ENCODE measurements at places on chromosomes 13 and 19.

- DNase-seq = no peak
Measured at GRCh38 chr19:32234663-32235217, 110.7 kb upstream of the ZNF507 start.

GRCh38 chr13:94312511-94313216 lies 166.8 kb downstream of the DCT start:
- DNase-seq = no peak

- DNase-seq = peak; percentile 87
Measured at GRCh38 chr13:31035185-31035965, 102.9 kb downstream of the TEX26 start.

GRCh38 chr19:42313096-42313839 lies at the start of gene TMEM145:
TMEM145 (plus strand) TSS chr19:42313309; CDS start chr19:42313377, 68 bp downstream.
- peak; percentile 98 for DNase-seq

GRCh38 chr13:31159306-31159705 lies 2.4 kb downstream of the HSPH1 start:
- peak; percentile 44 for DNase-seq

DNA sequence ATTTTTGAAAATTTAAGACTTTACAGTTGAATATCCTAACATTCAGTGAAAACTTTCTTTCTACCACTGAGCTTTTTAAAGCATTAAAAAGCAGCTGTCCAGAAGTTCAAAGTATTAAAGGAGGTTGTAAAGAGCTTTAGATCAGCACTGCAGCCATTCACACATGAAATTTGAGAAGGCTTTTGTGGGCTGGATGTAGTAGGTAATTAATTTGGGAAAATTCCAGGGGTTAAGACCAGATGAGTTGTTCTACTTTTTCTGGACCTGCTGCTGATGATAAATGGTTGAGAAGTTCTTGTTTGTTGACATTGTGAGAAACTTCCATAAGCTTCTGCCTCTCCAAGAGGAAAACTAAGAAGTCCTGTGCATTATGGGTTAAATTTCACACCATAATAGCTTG lies 1779.6 kb upstream of the PRR20A start:
- no peak for DNase-seq

DNA sequence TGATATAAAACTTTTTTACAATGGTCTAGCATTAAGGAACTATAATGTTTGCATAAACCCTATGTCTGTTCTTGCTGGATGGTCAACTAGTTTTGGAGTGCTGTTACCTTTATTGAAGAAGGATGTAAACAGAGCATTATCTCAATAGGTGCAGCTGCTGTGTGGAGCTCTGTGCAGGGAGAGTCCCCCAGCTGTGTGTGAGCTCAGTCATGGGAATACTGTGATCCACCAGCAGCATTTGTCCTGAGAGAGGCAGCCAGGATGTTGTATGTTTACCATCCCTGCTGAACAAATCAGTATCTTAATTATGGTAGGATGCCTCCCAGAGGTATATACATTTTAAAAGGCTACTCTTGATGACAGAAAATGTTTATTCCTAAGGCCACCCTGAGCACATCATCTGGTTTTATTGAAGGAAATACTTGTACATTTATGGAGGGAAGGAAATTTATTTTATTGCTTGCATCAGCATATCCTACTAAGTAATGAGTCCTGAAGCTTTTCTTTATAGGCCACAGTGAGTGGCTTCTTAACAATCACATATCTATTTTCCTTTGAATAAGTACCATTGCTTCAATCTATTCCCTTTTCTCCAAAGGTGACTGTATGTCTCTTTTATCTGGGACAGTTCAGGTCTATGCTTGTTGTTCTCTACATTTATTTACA lies 11.7 kb downstream of the RAP2A start:
- DNase-seq = no peak

DNA sequence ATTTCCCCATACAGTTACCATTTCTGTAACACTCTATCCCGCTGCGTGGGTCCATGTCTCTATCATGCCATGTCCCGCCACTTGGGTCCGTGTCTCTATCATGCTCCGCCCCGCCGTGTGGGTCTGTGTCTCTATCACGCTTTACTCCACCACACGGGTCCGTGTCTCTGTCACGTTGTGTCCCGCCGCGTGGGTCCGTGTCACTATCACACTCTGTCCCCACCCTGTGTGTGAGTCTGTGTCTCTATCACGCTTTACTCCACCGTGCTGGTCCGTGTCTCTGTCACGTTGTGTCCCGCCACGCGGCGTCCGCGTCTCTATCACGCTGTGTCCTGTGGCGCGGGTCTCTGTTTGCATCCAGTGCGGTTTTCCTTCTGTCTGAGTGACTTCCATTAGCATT lies 11.6 kb downstream of the ADPRHL1 start:
- peak; percentile 4 for DNase-seq

- peak; percentile 96 for DNase-seq
Measured at GRCh38 chr19:7533281-7533885, 2.1 kb upstream of the PNPLA6 start.

GRCh38 chr13:92136449-92137155 lies 738.2 kb downstream of the GPC5 start:
- no peak for DNase-seq

DNA sequence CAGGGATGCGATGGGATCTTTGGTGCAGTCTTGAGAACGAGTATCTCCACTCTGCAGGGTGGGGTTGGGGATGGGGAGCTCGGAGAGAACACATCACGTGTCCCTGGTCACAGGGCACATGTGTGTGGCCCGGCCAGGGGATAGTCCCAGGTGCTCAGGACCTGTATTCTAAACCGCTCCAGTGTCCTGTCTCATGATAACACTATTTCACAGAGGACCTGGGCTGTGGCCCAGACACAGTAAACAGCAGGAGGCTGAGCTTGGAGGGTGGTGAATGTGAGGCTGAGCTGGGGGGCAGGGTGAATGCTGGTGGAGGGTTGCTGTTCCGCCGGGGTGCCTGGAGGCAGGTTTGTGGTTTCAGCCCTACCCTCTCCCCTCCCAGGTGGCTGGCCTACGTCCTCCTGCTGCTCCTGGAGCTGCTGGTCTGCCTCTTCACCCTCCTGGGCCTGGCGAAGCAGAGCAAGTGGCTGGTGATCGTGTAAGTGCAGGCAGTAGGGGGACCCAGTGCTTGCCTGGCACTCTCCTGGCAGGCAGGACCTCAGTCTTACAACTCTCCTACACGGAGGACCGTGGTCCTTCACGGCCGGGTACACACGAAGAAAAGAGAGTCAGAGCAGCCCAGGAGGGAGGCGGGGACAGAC lies 11.1 kb downstream of the TTYH1 start:
- peak; percentile 85 for DNase-seq

- DNase-seq = peak; percentile 13
Measured at GRCh38 chr19:11408591-11408990, 10.5 kb downstream of the RGL3 start.

DNA sequence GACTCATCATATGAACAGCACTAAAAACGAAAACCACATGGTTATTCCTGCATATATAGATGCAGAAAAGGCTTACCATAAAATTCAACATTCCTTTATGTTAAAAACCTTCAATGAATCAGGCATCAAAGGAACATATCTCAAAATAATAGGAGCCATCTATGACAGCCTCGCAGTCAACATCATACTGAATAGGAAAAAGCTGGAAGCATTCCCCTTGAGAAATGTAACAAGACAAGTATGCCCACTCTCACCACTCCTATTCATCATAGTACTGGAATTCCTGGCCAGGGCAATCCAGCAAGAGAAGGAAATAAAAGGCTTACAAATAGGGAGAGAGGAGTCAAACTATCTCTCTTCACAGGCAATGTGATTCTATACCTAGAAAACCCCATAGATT lies 179.6 kb upstream of the HTR2A start:
- no peak for DNase-seq

DNA sequence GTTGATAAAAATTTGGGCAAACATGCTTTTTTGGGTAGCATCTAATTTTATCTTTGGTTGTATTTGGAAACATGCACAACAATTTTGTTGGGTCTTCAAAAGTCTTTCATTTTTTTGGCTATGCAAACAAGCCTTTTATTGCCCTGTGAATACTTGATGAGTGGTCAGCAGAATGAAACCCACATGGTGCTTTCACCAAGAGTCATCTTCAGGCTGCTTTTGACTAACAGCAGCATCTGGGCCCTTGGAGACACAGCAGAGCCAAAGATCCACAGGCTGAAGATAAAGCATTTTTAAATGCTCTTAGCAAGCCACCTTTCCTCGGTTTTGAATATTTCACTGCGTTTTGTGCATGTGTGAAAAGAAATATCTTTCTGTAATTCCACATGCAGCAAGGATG lies 154.9 kb downstream of the FGF9 start:
- no peak for DNase-seq

- DNase-seq = no peak
Measured at GRCh38 chr13:59979589-59979988, 184.1 kb downstream of the DIAPH3 start.

- DNase-seq = peak; percentile 57
Measured at GRCh38 chr19:3269916-3270671, 45.6 kb downstream of the CELF5 start.

- no peak for DNase-seq
Measured at GRCh38 chr13:97810152-97810551, 143.3 kb upstream of the IPO5 start.

DNA sequence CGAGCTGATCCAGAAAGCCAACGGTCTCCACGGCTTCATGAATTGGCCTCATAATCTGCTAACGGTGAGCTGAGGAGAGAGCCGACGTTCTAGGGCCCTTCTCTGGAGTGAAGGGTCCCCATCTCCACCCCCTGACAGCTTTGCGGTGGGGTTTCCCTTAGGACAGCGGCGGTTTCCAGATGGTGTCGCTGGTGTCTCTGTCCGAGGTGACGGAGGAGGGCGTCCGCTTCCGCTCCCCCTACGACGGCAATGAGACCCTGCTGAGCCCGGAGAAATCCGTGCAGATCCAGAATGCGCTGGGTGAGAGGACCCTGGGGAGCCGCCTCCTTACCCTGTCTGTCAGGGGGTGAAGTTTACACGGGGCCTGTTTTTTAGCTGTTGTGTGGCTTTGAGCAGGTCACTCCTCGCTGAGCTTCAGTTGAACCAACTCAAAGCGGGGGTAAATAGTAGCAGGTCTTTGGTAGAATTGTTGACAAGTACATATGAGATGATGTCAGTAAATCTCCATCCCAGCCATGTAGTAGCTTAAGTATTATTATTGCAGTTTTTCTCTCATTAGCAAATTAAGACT lies 801 bp downstream of the QTRT1 start:
- peak; percentile 89 for DNase-seq

GRCh38 chr19:32302778-32303177 lies 42.6 kb upstream of the ZNF507 start:
- no peak for DNase-seq

- no peak for DNase-seq
Measured at GRCh38 chr19:54164369-54165068, 5.0 kb upstream of the LENG1 start.

DNA sequence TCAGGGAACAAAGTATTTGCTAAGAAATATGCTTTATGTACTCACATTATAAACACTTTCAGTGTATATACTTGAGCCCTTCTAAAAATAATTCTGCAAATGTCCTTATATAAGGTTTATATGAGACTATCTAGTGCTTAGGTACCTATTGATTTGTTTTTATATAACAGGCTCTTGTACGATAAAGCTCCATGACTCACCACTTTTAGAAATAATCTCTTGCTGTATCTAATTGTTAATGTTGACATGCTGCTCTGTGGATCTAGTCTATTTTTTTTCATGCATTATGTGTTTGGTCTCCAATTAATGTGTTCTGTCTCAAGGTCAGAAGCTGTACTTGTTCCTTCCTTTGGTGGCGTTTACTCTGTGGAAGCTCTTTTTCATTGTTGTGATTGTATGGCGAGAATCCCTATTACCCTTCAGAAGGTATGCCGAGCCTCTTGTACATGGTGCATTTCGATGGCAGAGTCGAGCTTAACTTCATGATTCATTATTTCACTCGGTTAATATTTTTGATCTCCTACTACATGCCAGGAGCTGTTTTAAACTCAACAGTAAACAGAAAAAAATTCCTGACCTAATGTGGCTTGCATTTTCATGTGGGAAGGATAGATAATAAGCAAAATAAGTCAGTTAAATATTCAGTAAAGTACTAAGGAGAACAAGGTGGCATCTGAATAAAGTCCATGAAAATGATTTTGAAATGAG lies 361.6 kb downstream of the COG6 start:
- no peak for DNase-seq

DNA sequence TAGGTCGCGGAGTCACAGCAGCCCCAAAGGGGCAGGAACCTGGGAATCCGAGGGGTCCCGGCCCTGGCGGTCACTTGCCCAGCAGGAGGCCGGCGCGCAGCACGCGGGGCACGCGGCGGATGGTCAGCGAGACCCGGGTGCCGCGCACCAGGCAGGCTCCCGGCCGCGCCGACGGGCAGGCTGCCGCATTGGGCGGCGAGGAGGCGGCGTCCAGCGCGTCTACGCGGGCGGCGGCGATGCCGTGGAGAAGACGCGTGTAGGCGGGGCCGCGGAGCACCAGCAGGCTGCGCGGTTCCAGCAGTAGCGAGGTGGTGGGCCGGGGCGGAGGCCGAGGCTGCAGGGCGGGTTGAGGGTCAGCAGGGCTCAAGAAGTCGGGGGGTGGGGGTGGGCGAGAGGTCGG lies 607 bp upstream of the SYNE4 start:
- peak; percentile 98 for DNase-seq

DNA sequence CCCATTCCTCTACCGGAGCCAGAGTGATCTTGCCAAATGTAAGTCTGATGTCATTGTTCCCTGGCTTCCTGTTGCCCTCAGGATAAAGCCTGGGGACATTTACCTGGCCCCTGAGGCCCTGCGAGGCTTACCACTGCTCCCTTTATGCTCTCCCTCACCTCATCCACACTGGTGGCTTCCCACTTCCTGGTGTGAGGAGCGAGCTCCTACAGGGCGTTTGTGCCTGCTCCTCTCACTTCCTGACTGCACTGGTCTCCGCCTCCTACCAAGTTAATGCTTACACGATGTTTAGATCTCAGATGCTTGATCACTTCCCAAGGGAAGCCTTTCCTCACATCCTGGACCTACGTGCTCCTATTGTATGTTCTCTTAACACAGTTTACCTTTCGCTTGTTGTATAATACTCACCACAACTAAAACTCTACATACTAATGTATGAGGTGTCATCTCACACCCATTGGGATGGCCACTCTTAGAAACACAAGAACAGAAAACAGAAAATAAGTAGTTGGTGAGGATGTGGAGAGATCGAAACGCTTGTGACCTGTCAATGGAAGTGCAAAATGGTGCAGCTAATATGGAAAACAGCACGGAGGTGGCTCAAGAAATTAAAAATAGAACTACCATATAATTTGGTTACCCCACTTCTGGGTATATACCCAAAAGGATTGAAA lies 177.6 kb downstream of the SHISA2 start:
- DNase-seq = no peak

GRCh38 chr13:96381681-96382080 lies 291.8 kb downstream of the HS6ST3 start:
- DNase-seq = no peak

GRCh38 chr13:100673713-100674571 lies 653 bp downstream of the TMTC4 start:
- peak; percentile 98 for DNase-seq

GRCh38 chr19:58578012-58578925 lies 5.1 kb upstream of the MZF1 start:
- DNase-seq = no peak

GRCh38 chr19:15129856-15130585 lies 22.8 kb downstream of the SYDE1 start:
- no peak for DNase-seq

GRCh38 chr13:110070511-110071120 lies 236.3 kb downstream of the COL4A1 start:
- peak; percentile 36 for DNase-seq
